ENCODE measurements at places on chromosomes 1 and 21.

DNA sequence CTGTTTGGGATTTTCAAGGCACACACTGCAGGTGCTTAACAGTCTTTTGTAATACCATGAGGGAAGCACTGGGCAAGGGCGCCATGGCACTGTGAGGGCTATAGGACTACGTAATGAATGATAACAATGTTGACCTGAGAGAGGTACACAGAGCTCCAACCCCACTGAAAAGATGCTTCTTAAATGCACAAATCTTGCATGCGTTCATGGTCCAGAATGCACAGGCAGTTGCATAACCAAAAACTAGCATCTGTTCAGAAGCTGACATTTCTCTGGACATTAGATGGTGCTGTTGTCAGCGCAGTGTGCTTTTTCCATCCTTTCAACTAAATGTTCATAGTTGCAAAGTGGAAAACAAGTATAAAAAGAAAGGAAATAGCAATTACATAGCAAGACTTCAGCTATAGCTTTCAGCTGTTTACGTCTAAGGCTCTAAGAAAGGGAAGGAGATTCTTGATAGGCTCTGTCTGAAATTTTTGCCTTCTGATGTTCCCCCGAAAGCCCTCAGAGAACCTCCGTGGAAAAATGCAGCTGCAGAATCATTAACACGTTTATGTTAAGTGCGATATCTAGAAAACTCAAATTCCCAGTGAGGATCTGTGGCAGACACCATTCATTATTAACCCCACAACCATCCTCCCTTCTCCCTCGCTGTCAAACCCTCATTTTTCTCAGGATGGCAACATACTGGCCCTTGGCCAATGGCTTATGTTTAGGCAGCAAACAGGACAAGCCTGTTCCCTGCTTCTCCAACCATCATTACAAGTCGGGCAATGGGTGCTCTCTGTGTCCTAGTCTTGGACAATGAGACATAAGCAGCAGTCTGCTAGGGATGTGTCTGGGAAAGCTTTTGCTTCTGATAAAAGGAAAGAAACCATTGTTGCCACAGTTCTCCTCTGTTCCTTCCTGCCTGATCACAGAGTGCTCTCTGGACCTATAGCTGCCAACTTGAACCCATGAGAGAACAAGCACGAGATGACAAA, 8.2 kb upstream of the TARBP1 start:
- no peak for DNase-seq

GRCh38 chr1:94553323-94553730, 11.8 kb upstream of the F3 start:
- DNase-seq, result no peak

DNA sequence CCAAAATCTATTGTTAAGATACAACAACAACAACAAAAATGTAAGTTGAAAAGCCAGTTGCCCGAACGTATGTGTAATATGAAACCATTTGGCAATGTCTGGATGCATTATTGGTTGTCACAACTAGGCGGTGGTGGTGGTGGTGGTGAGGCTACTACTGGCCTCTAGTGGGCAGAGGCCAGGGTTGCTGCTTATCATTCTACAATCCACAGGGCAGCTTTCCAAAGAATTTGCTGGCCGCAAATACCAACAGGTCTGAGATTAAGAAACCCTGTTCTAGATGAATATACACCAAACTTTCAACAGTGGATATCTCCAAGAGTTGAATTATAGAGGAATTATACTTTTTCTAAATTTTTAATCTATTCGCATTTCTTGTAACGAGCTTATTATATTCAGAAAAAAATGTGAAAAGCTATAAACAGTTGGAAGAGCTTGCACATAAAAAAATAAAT, 26.8 kb upstream of the ZNF697 start:
- no peak for DNase-seq

GRCh38 chr1:193767886-193768285, 581.5 kb upstream of the B3GALT2 start:
- no peak for DNase-seq

- DNase-seq, result no peak
Measured at GRCh38 chr1:42239041-42239440, 74.5 kb upstream of the GUCA2A start.

GRCh38 chr21:45286671-45287437, 841 bp downstream of the POFUT2 start:
- DNase-seq, result no peak

All from stimulated activated CD8-positive, alpha-beta memory T cell treated with anti-CD3 and anti-CD28 coated beads, Interleukin-12 subunit alpha, Interleukin-12 subunit beta, amount 100 ng/mL, for 1 hour (primary cell).